CD4-positive, alpha-beta T cell treated with Interleukin-17A for 1 hour (primary cell): ENCODE measurements at places on chromosomes 6 and 20.

GRCh38 chr20:36919715-36920333 lies 31.7 kb downstream of the SAMHD1 start:
- peak; percentile 77 for DNase-seq

- DNase-seq, result no peak
These were observed 95.1 kb downstream of the SNAP25 start for GRCh38 chr20:10313701-10314100.

DNA sequence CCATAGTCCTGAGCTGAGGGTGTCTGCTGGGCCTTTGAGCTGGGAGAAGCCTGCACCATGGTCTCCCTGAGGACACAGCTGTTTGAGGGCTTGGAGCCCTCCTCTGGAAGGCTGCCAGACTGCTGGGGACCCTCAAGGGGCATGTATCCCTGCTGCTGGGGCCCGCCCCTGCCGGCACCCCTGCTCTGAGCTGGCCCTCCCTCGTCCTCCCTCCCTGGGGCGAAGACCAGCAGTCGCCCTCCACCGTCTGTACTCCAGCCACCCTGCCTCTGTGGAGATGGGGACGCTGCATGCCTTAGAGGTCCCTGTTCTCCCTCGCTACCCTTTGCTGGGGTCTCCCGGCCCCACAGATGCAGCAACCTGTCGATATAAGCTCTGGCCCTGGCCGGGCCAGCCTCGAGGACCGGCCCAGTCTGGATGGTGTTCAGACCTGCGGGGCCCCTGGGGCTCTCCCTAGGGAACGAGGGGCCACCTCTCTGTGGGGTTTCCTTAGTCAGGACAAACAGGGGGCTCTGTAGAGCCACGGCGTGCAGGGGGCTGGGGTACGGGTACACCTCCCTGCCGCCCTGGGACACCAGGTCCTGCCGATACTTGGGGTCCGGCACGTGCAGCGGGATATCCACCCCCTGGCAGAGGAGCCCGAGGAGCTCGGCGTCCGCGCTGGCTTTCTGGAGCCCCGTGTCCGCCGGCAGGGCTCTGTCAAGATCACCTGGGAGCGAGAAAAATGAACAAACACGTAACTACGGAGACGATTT lies 11.0 kb downstream of the DACT2 start:
- no peak for DNase-seq

- DNase-seq, result no peak
These were observed 339.6 kb upstream of the NOX3 start for GRCh38 chr6:155795173-155795796.

- no peak for DNase-seq
These were observed 16.0 kb downstream of the PXT1 start for GRCh38 chr6:36426622-36427021.

DNA sequence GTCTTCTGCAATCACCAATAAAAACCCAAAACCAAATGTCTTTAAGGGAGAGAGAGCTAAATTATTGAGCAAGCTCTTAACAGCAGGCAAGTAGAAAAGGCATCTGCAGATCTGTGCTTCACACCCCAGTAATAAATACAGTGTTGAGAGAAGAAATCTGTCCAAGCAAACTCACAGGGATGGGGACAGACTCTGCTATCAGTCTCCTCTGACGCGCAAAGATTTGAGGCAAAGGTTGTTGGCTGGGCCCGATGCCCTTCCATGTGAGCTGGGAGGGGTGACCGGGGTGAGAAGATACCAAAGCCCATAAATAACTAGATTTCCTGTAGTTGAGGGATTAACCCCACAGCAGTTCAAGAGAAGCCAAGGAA lies 315.2 kb upstream of the SOX4 start:
- no peak for DNase-seq

GRCh38 chr6:146287691-146288369 lies 255.8 kb upstream of the RAB32 start:
- no peak for DNase-seq

DNA sequence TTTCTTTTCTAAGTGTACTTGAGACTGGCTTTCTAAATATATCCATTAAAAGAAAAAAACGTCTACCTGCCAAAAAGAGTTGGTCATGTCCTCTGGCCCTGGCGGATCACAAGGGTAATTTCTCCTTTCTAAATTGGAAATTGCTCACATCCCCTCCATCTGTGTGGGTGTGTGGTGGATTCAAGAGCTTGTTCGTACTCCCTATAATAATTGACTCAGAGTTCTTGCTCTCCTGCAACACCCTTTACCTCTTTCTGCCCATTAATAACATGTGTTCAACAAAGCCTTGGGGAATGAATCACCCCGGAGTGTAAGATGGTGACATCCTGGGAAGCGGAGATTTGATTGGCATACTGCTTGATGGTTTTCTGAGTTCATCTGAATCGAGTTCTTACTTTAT lies 263.8 kb downstream of the ALDH8A1 start:
- no peak for DNase-seq

DNA sequence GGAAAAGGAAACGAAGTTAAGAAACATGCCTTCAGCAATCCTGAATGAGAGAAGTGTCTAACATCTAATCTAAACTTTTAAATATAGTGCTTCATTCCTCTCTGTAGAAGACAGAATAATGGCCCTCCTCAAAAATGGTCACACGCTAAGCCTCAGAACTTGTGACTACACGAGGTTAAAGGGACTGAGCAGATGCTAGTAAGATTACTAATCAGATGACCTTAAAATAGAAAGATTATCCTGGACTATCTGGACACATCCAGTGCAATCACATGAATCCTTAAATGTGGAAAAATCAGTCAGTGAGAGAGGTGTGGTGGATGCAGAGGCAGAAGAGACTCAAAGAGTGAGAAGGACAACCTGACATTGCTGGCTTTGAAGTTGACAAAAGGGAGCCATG lies 126.1 kb downstream of the TBX18 start:
- no peak for DNase-seq

DNA sequence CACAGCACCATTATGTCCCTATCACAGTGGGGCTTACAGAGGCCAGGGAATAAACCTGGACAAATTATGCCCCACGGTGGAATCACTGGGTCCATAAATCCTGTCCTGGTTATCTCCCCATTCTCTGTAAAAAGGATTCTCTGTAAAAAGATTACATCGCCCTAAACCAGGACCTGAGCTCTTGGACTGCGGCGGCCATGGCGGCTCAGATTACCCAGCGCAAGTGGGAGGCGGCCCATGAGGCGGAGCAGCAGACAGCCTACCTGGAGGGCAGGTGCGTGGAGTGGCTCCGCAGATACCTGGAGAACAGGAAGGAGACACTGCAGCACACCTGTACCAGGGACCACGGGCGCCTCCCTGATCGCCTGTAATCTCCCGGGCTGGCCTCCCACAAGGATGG lies 8.4 kb upstream of the HLA-A start:
- DNase-seq, result no peak

- peak; percentile 18 for DNase-seq
These were observed 506.6 kb upstream of the MAN1A1 start for GRCh38 chr6:119856136-119856535.

GRCh38 chr20:40336533-40336932 lies 352.5 kb downstream of the MAFB start:
- DNase-seq, result no peak

- no peak for DNase-seq
These were observed 154.4 kb downstream of the DST start for GRCh38 chr6:56488281-56488680.

- DNase-seq, result peak; percentile 65
These were observed 12.7 kb upstream of the IFNGR1 start for GRCh38 chr6:137231895-137232294.

DNA sequence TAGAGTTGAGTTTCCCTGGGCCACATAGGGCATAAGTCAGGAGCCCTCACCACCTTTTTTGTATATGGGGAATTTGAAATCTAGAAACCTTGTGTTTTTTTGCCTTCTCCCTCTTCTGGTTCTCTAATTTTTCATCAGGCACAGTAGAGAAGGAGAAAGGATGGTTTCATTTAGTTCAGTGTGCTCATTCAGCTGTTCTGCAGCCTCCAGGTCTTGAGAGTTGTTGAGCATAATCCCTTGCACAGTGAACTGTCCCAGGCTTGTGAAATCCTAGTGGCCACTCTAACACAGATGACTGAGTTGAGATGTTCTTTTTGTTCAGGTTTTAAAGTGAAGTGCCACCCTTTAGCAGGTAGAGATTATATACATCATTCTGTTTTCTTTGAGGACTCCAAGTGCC lies 183.5 kb downstream of the CDKAL1 start:
- no peak for DNase-seq

GRCh38 chr20:8523684-8524083 lies 391.6 kb downstream of the PLCB1 start:
- no peak for DNase-seq

DNA sequence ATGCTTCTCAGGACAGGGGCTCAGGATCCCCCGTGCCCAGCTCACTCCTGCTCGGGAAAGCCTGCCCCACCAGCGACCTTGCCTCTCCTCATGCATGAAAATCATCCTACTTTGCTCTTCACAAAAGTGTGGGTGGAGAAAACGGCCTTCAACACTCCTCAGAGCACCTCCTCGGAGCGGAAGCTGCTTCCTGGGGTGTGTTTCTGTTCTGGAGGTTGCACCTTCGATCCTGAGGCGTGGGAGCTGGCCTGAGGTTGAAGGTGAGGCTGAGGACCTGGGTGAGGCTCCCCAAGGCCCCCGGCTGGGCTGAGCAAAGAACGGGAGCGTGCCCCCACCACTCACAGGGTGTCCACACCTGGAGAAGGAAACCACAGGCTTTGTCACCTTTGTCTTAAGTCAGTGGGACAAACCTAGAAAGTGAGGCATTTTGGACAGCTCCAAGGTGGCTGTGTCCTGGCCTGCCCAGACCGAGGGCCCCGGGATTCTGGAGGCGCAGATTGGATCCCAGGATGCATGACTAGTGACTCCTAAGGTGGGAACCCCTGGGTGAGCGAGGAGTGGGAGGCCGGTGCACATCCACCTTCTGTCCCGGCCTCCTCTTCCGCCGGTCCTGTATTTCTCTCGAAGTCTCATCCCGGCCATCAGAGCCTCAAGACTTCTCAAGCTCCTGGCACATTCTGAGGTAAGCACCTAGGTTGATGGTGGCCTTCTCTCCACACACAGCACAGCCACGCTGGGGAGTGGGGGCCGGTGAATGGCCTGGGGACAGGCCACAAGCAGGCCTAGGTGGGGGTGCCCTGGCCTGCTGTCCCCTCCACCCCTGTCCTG lies 104.7 kb downstream of the TMEM242 start:
- no peak for DNase-seq

- peak; percentile 60 for DNase-seq
These were observed 3.8 kb downstream of the RIPOR2 start for GRCh38 chr6:24931718-24932691.

GRCh38 chr20:46406986-46407670 lies 713 bp upstream of the ELMO2 start:
- no peak for DNase-seq

DNA sequence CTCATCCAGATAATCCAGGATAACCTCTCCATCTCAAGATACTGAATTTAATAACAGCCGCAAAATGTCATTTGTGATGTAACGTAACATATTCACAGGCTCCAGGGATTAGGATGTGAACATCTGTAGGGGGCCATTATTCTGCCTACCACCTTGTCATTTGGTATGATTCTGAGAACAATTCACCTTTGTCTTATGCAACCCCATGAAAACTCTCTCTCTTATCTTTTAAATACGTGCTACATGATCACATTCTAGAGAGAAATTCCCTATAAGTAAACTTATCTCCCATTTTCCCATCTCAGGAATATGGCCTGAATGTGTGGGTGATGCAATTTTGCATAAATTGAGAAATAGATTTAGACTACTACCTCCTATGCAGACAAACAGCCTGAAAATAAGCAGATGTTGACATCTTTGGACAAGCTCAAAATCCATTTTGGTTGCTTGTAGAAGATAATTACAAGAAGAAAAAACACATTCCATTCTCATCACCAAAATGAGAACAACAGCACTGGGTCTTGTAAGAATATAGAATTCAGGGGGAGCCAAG lies 255.4 kb upstream of the STXBP5 start:
- DNase-seq, result no peak

DNA sequence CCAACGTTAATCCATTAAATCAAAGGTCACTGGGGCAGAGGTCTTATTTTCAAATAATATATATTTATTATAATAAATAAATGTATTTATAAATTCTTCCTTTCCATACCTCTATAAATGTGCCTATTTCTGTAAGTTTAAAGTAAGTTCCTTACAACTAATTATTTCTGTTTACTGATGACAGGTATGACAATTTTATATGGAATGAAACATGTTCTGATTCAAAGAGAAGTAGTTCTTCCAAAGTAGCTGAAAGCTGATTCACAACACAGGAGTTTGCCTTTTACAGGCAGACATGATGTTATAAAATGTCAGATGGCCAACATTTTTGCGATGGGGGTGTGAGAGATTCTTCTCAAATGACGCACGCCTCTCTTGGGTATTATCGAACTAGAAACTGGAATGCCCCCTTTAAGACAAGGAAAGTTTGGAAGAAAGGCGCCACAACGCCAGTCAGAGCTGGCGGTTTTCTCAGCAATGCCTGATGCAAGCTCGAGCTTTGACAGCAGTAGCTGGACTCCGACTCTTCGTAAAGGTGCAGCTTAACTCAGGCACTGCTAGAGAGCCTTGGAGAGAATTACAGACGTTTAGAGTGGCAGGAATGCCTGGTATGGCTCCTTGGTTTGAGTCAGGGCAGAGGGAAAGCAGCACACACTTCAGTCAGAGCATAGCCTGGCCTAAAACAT lies 92.1 kb downstream of the FOXC1 start:
- DNase-seq, result no peak

- no peak for DNase-seq
These were observed 30.8 kb upstream of the FILIP1 start for GRCh38 chr6:75524322-75524972.

DNA sequence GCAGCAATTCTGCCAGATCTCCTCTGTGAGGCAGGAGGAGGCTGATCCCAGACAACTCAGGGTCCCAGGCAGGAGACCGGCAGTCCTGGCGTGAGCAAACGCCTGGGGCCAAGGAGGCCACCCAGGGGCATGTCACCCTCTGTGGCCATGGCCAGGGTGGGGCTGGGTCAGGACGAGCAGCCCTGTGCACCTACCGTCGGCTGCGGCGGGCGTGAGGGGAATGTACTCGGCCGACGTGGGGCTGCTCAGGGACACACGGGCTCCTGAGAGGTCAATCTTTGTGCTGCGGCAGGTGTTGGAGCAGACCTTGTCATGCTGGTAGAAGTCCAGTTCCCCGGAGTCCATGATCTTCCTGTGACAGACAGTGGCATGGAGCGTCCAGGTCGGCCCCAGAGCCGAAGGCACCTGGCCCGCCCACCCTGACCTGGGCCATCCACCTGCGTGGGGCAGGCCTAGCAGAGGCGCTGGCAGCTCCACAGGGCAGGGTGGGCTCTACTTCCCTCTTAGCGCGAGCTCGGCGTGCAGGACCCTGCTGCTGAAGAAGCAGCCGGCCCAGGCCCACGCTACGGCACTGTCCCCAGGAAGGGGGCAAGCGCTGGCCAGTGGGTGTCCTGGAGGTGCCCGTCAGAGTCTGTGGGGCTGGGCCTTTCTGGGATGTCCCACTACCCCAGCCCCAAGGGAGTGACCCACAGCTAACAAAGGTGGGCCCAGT lies 21.5 kb upstream of the HELZ2 start:
- no peak for DNase-seq

GRCh38 chr6:31710523-31711219 lies 4.0 kb downstream of the LY6G6F start:
- DNase-seq, result no peak

DNA sequence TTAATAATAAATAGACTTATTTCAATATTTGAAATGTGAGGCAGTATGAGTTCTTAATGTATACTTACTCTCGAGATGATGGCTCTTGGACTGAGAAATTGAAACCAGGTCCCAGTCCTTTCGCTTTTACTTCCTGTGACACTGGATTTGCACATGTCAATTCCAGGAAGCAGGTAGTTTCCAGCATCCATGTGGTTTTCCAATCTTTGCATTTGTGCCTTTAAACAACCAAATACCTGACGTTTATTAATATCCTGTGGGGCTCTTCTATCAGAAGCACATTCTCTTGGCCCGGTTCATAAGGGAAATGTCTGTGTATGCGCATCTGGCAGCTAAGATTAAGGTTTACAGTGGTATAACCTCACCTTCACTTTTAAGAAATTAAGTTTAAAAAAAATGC lies 13.1 kb downstream of the UTRN start:
- no peak for DNase-seq
